Naive thymus-derived CD8-positive, alpha-beta T cell (primary cell): ENCODE measurements at places on chromosomes 2 and 18. TPM values are rescaled to one million over a fixed set of nuclear protein-coding genes. Genes with fewer than 3 reads are reported as not detected.

GRCh38 chr2:33946193-33946592 is 347.1 kb upstream of the FAM98A start:
- DNase-seq, result no peak

GRCh38 chr2:85766229-85766628 is 12.4 kb downstream of the ATOH8 start:
- DNase-seq, result no peak

DNA sequence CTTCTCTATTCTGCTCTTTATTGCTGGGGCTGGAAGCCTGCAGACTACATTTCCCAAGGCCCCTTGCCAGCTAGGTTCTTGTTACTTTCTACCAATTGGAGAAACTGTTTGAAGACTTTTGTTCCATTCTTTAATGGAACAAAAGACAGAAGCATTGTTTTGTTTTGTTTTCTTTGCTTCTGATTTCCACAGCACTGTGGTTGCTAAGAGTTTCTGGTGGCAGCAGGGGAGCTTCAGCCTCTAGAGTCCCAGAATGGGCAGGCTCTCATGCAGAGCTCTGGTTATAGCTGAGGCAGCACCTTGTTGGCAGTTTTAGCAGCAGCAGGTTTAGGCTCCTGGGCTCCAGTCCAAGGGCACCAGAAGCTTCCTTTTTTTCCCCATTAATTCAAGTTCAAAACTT is 234.3 kb downstream of the ETAA1 start:
- no peak for DNase-seq

DNA sequence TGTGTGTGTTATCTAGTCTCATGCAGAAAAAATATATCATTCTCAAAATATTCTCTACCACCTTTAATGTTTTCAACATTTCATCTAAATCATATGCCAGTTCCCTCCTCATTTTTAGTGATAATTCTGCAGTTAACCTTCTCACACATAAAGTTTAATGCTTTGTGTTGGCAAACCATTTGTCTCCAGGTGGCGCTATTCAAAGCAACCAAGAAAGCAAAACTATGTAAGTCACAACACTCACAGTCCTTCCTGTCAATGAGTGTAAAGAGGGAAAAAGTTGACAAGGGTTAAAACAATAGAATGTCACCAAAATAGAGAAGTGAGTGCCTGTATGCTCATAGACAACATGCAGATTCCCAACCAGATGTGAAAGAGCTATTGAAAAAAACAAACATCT is 961.6 kb upstream of the LRRTM1 start:
- DNase-seq, result no peak

- no peak for DNase-seq
Measured at GRCh38 chr2:19775838-19776237, 125.9 kb downstream of the TTC32 start.

The TRABD2A gene
- total RNA-seq, result 168 TPM

- no peak for DNase-seq
Measured at GRCh38 chr2:182259629-182260150, 167.1 kb downstream of the PDE1A start.

- DNase-seq, result no peak
Measured at GRCh38 chr2:42844901-42845821, 52.8 kb upstream of the HAAO start.

DNA sequence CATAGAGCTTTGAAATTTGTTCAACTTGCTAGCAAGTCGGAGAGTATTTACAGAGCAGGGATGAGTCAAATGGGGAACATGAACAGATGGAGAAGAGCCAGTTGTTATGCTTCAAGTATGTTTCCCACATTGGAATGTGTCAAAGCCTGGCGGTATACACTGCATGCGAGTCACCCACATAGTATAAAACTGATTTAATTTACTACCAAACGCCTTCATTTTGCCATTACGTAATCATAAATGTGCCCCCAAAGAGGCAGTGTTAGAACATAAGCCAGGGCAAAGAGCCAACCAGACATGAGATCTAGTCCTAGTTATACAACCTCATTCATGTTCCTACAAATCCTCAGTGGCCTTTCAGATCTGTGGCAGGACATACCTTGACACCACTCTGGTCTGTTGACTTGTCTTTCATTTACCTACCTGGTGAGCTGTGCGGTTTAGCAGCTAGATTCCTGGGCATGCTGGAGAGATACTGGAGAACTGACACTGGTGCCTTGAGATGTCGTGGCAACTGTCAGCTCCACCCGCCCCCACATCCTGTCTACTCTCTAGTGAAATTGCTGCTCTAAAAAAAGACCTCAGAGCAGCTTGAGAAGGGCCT is 21.7 kb upstream of the NRP2 start:
- DNase-seq, result peak; percentile 50

DNA sequence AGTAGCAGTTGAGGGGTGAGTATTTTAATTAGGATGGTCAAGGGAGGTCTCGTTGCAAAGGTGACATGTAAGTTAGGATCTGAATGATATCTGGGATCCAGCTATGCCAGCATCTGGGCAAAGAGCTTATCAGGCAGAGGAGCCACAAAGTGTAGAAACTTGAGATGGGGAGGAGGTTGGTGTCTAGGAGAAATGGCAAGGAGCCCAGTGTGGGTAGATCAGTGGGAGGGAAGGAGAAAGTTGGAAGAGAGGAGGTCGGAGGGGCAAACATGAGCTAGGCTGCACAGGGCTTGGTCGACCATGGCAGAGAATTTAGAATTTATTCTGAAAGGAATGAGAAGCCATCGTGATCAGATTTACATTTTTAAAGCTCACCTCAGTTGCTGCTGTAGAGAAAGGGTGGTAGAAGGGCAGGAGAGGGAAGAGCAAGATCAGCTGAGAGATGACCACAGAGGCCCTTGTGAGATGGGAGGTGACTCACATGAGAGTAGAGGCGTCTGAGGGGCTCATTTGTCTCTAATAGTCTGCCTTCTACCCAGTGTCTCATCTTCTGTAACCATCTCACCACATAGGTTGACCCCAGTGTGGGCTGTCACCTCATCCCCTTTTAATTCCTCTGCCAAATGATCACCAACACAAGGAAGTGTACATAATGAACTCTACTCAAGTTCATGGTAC is 170.0 kb downstream of the ETAA1 start:
- DNase-seq, result no peak

GRCh38 chr18:46916551-46917107 is 678 bp downstream of the PIAS2 start:
- no peak for DNase-seq

The SERPINB11 gene
- not detected for total RNA-seq

The EEF1B2 gene
- 1,110 TPM for total RNA-seq

GRCh38 chr18:24214913-24215312 is 76.1 kb downstream of the CABYR start:
- DNase-seq, result no peak

- no peak for DNase-seq
Measured at GRCh38 chr2:105308382-105309146, 21.0 kb downstream of the TGFBRAP1 start.

DNA sequence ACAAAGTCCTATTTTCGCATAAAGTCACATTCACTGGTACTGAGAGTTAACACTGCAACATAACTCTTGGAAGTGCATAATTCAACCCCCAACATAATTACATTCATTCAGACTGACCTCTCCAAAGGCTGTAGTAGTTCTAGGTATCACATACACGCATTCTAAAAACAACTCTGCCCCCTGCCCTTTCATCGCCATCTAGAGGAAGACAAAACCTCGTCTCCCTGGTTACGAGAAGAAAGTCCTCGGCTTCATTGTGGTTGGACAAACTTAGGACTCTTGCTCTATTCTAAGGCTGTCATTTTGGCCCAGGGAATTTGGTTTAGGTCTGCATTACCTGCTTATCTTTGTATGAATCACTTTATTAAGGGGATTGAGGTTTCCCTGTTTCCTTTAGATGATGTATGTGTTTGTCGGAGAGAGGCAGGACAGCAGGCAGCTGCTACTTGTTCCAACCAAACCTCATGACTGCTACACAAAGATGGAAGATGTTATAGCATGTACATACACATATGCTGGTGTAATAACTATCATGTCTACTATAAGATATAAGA is 215.4 kb upstream of the NRXN1 start:
- no peak for DNase-seq

GRCh38 chr2:2014251-2014771 is 270.0 kb upstream of the PXDN start:
- no peak for DNase-seq

The DSC1 gene
- 11.3 TPM for total RNA-seq

GRCh38 chr2:8954990-8955389 is 48.5 kb downstream of the MBOAT2 start:
- DNase-seq, result no peak

- DNase-seq, result no peak
Measured at GRCh38 chr2:104597942-104598341, 256.0 kb upstream of the POU3F3 start.

DNA sequence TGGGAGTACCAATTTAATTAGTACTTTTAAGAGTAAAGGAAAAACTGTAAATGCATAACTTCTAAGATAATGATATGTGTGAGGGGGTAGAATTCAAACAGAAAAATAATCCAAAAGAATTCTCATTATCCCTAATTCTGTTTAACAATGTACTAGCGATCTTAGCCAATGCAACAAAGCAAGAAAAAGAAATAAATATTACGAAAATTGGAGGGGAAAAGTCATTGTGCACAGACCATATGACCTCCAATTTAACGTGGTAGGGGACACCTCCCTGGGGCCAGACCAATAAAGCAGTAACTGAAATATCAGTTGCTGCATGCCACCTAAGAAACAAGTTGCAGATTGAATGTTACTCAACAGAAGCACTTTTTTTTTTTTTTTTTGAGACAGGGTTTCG is 25.9 kb upstream of the PEX13 start:
- DNase-seq, result no peak

The POTEI gene
- not detected for total RNA-seq

GRCh38 chr2:111239107-111239506 is 118.4 kb downstream of the BCL2L11 start:
- DNase-seq, result no peak

DNA sequence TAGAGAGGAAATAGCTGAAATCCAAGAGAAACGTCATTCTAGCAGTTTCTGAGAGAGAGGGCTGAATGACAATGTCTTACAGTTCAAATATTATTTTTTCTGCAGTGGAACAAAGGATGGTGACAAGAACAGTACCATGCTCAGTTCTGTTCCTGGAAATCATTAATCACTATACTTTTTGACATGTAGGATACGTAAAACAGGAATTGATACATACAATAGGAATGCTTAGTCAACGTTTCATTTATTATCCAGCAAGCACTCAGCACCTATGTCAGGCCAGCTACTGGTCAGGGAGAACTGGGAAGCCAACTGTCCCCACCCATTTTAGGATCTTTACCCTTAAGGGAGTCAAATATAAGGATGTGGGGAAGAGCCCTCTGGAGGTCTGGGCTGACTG is 114.7 kb downstream of the DHRS9 start:
- no peak for DNase-seq

- DNase-seq, result peak; percentile 21
Measured at GRCh38 chr2:38315707-38316333, 61.3 kb downstream of the ATL2 start.

DNA sequence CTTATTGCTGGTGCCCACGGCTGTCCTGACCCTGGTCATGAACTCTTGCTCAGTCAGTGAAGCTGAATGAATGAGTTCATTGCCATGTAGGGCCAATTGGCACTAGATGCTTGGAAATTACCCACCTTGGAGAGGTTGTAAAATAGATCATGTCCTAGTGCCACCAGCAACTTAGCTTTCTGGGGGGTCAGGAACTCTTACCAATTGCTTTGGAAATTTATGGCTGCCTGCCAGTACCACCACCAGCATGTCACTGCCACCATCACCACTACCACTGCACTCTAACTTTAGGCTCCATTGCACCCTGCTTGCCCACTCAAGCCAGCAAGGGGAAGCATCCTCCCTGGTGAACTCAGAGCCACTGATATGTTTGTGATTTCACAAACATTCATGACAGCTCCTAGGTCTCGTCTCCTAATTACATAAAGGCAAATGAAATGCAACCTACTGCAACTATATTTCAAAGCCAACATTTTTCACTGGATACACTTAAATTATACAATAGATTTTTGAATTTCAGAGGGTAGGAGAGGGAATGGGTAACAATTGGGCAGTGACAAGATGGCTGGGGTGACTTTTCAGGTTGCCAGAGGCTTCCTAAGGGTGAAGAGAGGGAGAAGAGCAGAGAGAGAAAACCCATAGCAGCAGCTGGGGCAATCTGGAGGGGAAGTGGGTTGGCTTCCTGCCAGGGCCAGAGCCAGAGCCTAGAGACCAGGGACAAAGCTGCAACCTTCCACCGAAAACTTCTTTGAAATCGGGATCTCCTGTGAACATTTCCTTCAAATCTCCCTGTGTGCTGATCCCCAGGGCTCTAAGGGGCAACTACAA is 3.5 kb upstream of the EMILIN1 start:
- DNase-seq, result peak; percentile 56

DNA sequence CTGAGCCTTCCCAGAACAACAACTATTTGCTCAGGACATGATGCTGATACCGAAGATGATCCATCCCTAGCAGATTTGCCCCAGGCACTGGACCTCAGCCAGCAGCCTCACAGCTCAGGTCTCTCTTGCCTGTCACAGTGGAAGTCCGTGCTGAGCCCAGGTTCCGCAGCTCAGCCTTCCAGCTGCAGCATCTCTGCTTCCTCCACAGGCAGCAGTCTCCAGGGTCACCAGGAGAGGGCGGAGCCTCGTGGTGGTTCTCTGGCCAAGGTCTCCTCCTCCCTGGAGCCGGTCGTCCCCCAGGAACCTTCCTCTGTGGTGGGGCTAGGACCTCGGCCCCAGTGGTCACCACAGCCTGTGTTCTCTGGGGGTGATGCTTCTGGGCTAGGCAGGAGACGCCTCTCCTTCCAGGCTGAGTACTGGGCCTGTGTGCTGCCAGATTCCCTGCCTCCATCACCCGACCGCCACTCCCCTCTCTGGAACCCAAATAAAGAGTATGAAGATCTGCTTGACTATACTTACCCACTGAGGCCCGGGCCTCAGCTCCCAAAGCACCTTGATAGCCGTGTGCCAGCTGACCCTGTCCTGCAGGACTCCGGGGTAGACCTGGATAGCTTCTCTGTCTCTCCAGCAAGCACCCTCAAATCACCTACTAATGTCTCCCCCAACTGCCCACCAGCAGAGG is 15.4 kb downstream of the CEP68 start:
- no peak for DNase-seq

DNA sequence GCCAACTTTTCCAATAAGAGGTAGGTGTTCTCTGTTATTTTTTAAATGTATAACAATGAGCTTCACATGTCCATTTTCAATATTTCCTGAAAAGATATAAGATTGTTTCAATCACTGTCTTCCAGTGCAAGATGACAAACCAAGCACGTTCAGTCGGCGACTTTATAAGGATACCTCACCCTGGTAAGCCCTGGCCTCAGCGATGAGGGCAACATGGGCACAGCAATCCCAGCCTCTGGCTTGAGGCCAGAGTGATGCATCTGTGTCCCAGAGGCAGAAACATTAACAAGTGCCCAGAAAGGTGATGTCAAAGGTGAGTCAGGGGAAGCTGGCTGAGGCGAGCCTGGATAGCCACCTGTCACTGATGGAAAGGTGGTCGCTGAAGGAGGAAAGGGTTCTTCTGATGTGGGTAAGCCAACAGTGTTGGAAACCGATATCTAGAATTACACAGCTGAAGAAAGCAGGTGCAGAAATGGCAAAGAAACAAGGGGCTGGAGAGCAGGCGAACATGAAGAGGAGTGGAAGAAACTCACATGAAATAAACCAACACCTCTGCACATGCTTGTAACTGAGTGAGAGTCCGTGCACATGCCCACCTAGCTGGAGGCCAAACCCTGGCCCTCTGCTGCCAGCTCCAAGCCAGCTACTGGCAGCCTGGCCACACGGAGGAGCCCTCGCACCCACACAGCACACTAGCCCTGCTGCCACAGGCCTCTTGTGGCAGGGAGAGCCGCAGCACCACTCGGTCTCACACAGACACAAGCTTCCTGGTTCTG is 65.5 kb downstream of the FBXO15 start:
- peak; percentile 89 for DNase-seq
